NCI-H510A treated with DMSO at 0.1 percent for 48 hours (cell line): ENCODE measurements at places on chromosomes 7 and 10.
A peak's percentile ranks its signal among the peaks of the same experiment; 100 is the strongest.

DNA sequence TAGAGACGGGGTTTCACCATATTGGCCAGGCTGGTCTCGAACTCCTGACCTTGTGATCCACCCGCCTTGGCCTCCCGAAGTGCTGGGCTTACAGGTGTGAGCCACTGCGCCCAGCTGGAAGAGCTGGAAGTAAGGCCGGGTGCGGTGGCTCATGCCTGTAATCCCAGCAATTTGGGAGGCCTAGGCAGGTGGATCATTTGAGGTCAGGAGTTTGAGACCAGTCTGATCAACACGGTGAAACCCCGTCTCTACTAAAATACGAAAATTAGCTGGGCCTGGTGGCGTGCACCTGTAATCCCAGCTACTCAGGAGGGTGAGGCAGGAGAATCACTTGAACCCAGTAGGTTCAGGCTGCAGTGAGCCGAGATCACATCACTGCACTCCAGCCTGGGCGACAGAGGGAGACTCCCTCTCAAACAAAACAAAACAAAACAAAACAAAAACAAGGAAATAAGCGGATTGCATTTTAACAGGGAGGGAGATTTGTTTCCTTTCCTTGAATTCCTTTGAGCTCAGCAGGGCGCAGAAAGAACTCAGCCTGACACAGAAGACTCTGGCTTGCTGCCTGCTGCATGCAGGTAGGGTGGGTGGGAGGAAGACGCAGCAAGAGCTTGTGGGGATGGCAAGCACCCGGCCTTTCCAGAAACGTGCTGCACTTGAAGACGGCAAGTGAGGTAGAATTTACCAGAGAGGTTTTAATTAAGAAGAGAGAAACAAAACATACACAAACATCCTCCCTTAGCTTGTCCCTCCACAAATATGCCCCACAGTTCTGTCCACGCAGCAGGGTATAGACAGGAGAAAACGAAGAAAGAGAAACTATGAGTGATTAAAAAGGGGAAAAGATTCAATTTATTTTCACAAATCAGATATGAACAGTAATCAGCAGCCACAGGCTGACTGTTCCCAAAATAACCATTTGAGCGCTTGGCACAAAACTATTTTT is 148.0 kb downstream of the RNF216 start:
- DNase-seq = no peak

DNA sequence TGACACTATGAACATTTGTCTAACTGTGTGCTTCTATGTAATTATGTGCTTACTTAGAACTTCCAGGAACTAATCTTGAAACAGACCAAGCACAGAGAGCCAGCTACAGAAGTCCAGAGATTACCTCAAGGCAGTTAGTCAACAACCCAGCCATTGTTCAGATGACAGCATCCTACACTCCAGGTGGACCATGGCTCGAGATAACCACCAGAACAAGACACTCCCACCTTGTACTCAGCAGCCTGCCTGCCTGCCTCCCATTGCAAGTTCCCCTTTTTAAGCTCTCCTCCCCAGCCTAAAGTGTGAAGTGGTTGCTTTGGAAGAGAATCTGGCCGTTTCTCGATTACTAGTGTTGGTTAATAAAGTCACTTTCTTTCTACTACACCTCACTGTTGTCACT is 1080.6 kb upstream of the LRRN3 start:
- peak; percentile 7 for DNase-seq

DNA sequence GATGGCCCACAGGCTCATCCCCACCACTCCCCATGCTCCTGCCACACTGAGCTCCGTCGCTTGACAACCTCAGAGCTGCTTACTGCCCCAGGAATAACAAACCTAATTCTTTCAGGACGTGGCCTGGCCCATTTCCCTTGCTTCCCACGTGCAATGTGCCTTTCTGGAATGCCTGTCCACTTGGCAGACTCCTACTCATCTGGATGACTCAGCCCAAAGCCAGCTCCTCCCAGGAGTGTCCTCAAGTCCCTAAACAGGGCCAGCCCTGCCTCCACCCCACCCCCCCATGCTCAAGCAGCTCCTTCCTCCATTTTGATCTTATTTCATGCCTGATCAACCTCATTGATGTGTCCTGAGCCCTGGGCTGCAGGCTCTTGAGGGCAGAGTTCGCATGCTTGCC is 164.9 kb upstream of the RNF32 start:
- DNase-seq = no peak

- no peak for DNase-seq
Observed at GRCh38 chr7:662576-662975, 63.9 kb upstream of the DNAAF5 start.

DNA sequence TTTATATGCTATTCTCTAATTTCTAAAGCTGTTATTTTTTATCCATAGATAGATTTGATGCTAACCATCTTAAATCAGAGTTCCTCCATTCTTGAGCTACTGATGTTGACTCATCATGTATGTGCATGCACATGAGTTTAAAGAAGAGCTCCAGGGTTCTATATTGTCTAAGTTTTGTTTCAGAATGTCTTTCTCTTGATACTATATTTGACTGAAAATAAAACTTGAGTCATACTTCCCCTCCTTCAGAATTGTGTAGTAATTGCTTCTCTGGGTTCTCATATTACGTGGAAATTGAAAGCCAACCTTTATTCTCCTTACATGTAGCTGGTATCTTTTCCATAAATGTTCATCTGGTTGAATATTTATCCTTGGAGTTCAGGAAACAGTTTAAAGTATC is 89.4 kb downstream of the LRRTM3 start:
- DNase-seq = no peak

GRCh38 chr7:51134013-51134441 is 182.6 kb downstream of the COBL start:
- no peak for DNase-seq

DNA sequence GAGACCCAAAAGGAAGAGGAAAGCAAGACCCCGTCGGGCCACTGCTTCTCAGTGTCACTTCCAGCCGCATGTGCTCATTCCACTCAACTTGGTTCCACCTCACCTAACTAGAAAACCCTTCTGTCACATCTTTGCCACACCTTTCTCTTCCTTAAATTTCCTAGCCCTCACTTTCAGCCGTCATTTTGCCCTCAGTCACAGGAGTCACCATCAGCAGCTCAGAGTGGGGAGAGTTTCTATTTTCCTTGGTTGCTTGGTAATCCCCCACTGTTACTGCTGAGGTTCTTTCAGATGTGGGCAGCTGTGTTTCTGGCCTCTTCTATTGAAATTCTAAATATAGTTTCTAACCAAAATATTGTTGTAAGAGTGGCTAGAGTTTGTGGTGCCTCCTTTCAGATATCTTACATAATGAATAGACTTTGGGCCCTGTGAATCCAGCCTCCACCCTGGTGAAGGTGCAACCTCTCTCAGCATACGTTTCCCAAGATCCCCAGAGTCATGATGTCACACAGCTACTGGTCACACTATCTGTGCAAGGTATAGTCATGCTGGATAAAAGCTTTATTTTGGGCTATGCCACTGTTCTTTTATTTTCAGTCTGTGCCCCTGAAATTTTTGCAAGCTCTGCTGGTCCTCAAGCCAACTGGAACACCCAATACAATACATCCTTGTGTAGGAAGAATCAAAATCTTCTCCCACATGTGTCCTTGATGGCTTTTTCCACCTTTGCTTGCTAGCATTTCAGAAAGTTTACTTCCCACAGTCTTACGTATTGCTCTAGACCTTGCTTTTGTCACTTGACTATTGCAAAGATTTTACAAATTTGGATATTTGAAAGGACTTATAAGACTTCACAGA is 9.2 kb downstream of the AGBL3 start:
- no peak for DNase-seq

GRCh38 chr7:137943132-137943551 is 58.7 kb downstream of the CREB3L2 start:
- DNase-seq = no peak

DNA sequence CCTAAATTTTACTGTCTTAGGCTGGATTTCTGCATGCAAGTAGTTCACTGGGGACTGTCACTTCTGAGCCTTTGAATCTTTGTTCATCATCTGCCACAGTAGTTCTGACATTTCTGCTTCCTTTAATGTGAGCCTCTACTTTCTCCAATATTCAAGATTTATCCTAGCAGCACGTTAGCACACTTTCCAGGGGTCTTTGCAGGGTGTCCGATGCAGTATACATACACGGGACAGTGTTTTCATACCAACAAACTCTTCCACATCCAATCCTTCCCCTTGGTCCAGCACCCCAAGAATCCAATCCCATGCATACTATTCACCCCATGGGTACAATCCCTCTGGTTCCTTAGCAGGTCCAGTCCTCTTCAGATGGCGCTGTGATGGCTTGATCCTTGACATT is 22.7 kb upstream of the NPTX2 start:
- no peak for DNase-seq

DNA sequence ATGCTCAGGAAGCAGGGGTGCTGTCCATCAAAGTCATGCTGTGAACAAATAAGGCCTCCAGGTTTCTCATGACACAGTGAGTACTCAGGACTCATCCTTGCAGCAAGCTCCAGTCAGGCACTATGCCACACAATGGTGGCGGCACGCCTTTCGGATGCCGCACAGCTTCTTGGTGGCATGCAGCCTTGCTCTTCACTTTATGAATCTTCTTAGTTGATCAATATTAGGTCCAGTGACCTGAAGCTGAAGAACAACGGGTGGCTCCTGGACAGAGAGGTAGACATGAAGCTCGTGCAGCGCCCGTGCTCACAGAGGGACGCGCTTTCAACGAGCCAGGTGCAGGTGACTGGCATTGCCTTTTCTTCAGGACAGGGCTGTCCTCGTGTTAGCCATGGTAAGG is 653.0 kb upstream of the MGMT start:
- DNase-seq = no peak

- no peak for DNase-seq
Observed at GRCh38 chr7:44633254-44634186, 27.1 kb downstream of the OGDH start.

GRCh38 chr7:15687546-15688278 is 1.2 kb upstream of the MEOX2 start:
- no peak for DNase-seq

GRCh38 chr7:111168182-111168581 is 77.3 kb downstream of the LRRN3 start:
- DNase-seq = no peak

DNA sequence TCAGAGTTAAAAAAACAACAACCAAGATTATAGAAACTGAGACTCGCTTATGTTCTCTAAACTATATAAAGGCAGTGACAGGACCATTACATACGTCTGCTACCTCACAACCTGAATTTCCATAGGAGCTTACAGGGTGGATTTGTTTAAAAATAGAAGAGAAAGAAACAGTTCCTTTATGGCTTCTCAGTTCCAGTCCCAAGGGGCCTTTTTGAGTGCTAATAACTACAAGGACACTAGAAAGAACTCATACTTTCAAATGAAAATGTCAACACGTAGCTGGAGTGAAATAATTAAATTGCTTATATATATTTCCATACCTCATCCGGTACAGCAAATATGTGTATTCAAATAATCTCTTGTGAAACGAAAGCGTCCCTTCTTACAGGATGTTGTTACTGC is 19.7 kb downstream of the TSPAN12 start:
- DNase-seq = no peak
